ENCODE measurements at places on chromosomes 11 and 22.

- no peak for DNase-seq
These were observed 638 bp downstream of the SAAL1 start for GRCh38 chr11:18105086-18105801.

GRCh38 chr11:15667127-15667725 is 552.5 kb downstream of the INSC start:
- DNase-seq: no peak

GRCh38 chr11:125995313-125995712 is 49.5 kb downstream of the VSIG10L2 start:
- no peak for DNase-seq

DNA sequence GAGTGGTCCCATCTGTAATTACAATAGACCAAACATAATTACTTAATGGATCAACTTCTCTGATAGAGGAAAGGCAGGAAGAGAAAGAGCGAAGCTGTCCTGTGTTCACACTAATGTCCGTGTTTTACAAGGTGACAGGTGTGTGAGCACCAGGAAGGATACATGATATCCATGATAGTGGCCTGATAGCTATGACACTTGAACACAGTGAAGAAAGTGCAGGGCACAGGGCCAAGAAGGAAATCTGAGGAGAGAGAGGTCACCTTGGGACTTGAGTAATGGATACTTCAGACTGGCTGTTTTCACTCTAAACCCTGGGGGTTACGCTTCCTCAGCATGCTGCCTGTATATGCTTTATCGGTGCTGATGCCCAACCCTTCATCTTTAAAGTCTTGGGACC is 29.4 kb downstream of the TUB start:
- DNase-seq: no peak
